SJSA1 (cell line): ENCODE measurements at places on chromosomes 11 and 22.
A peak's percentile ranks its signal among the peaks of the same experiment; 100 is the strongest.

DNA sequence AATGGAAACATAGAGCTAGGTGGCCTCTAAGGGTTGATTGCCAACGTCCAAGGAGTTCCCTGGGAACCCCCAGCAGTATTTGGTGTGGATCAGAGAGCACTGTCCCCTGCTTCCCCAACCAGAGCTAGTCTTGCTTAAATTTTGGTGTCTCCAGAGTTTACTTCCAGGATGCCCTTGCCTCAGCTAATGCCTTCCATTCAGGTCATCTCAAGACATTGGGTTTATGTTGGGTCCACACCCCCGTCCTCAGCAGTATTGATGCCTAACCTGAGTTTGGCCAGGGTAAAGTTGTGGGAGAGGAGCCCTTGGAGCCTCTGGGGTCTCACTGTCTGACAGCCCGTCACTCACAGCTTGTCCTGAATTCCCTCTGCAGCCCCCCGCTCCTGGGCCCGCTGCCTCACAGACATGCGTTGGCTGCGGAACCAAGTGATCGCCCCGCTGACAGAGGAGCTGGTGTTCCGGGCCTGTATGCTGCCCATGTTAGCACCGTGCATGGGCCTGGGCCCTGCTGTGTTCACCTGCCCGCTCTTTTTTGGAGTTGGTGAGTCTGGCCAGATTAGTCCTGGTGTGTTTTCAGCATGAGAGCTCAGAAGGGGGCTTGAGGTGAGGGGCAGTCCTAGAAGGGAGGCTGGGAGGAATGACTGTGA is 1.4 kb downstream of the RCE1 start:
- H3K27me3 ChIP-seq, result no peaks in the 10 kb centered on the region
- H3K36me3 ChIP-seq, result peaks cover 93% of the 10 kb centered on the region
- DNase-seq, result no peak
- no peak overlapping the region for H3K27ac ChIP-seq
- H3K4me3 ChIP-seq, result peak overlapping the region; percentile 92
- H3K4me1 ChIP-seq, result peaks cover 21% of the 10 kb centered on the region

DNA sequence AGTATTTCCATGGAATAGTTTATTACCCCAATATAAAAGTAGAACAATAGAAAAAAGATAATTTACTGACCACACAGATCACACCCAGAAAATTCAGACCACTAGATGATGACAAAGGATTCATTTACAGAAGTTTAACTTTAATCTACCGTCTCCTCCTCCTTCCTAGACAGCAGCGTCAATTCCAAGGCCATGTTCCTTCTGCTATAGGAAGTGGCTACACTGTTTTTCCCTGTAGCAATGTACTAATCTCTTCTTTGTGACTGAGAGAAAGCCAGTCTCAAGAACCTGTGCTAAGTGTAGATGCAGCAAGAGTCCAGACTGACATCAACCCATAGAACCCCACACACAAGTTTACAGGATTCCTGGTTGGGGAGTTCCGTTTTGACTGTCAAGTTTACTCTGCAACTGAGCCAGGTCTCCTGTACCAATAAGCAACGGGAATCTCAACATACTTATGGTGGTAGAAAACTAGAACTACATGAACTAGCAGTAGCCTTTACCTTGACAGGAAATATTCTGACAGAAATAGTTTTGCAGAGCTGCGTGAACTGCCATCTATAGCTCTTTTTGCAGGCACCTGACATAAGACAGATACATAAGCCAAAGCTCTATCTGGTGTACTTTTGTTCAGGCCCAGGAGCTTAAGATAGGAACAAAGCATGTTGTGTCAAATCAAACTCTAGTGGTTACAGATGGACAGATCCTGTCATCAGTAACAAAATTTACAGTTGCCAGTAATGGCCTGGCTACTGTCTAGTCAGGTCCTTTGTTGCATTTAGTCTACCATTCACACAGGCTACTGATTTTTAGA is 42.9 kb downstream of the MRTFA start:
- H3K4me3 ChIP-seq, result no peak overlapping the region
- no peak overlapping the region for H3K27ac ChIP-seq
- no peak for DNase-seq
- peaks cover 11% of the 10 kb centered on the region; the same call in 1 of the 2 replicates for H3K36me3 ChIP-seq
- H3K27me3 ChIP-seq, result no peaks in the 10 kb centered on the region
- H3K4me1 ChIP-seq, result peaks cover 16% of the 10 kb centered on the region

DNA sequence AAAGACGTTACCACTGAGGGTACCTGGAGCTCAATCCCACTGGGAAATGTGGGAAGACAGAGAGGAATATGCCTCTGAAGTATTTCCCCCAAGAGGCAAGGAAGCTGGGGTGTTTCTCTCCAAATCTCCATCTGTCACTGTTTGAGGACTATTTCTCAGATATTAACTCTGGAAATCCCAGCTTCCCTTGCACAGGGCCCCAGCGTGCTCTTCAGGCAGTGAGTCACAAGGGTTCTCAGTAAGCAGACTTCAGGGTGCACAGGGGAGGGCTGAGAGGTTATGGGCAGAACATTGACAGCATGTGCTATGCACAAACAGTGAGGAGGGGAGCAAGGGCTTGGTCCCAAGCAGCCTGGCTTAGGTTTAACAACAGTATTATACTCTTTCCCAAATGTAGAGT is 60.9 kb upstream of the EED start:
- no peaks in the 10 kb centered on the region for H3K36me3 ChIP-seq
- no peak overlapping the region for H3K27ac ChIP-seq
- peaks cover 6% of the 10 kb centered on the region; the same call in 1 of the 2 replicates for H3K4me1 ChIP-seq
- H3K4me3 ChIP-seq, result no peak overlapping the region

- H3K27me3 ChIP-seq, result no peaks in the 10 kb centered on the region
- no peak overlapping the region for H3K4me3 ChIP-seq
- no peaks in the 10 kb centered on the region for H3K36me3 ChIP-seq
These were observed 150.6 kb downstream of the CEP164 start for GRCh38 chr11:117478126-117478860.

DNA sequence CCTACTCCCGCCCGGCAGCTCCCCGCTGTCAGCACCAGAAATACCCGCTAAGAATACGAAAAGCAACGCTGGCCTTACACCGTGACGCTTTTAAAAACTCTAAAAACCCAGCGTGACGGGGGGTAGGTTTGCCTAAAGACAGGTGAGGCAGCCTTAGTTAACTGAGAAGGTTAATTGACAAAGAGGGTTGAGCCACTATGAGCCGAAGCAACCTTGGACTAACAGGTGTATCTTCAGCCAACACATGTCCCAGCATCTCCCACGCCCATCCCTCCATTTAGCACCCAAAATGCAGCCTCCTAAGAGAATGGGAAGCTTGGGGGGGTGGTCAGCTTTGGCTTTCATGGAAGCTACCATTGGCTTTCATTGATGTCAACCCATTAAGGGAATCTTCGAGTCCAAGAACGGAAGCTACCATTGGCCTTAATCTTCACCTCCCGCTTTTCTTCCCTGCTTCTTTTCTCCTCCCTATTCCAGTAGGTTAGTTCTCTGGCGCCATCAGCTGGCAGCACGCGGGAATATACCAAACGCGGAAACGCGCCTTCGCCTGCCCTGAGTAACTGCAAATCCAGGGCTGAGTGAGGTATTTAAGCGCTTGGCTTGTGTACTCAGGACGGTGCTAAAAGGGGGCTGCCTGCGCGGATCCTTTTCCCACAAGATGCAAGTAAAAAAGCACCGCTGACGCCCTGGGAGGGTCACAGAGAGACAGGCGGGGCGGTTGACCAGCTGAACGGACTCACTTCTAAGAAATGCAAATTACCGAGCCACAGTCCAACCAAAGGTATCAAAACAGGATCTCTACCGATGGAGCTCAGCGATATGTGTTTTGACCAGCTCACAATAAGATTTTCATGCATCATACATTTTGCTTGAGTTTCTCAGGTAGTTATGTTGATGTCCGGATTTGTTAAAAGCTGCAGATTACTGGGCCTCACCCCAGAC is 38.5 kb upstream of the GLYATL1 start:
- peaks cover 9% of the 10 kb centered on the region; the same call in 1 of the 2 replicates for H3K36me3 ChIP-seq
- no peaks in the 10 kb centered on the region for H3K27me3 ChIP-seq

- no peak overlapping the region for H3K27ac ChIP-seq
- no peaks in the 10 kb centered on the region for H3K36me3 ChIP-seq
- no peak overlapping the region for H3K4me3 ChIP-seq
- DNase-seq, result no peak
- H3K4me1 ChIP-seq, result peaks cover 40% of the 10 kb centered on the region
These were observed 22.8 kb upstream of the PPFIA1 start for GRCh38 chr11:70247710-70248072.

- H3K4me3 ChIP-seq, result no peak overlapping the region
- no peak overlapping the region for H3K27ac ChIP-seq
- H3K27me3 ChIP-seq, result no peaks in the 10 kb centered on the region
These were observed 104.3 kb downstream of the KIF18A start for GRCh38 chr11:28003615-28004014.

DNA sequence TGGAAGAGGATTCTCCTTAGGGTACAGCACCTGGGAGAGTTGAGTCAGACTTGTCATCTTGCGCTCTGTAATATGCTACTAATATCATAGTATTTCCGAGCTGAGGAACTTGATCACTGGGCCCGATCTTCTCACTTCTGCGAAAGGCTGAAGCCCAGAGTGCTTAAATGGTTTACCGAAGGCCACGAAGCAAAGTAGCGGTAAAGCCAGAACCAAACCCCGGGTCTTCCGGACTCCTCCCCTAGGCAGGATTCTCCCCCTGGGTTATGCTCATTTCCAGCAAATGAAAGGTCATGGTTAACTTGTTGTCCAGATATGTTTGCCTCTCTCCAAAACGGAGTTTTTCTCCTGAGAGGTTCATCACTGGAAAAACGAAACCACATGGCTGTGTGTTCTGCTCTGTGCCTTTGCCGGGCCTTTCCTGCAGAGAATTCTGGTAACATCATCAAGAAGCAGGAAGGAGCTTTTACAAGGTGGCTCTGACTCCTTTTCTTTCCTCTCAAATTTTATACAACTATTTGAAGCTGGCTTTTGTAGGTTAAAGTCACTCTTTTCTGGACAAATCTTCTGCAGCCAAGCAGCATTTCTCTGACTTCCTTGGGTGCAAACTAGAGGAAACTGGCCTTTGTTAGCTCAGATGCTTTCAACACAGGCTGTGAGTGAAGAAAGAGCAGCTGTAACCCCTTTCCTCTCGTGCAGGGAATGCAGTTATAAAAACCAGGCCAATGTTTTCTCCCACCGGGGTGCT is 35.5 kb downstream of the UBASH3B start:
- H3K27ac ChIP-seq, result no peak overlapping the region
- DNase-seq, result no peak
- H3K36me3 ChIP-seq, result no peaks in the 10 kb centered on the region
- no peaks in the 10 kb centered on the region for H3K27me3 ChIP-seq
- H3K4me1 ChIP-seq, result no peaks in the 10 kb centered on the region
- H3K4me3 ChIP-seq, result no peak overlapping the region

DNA sequence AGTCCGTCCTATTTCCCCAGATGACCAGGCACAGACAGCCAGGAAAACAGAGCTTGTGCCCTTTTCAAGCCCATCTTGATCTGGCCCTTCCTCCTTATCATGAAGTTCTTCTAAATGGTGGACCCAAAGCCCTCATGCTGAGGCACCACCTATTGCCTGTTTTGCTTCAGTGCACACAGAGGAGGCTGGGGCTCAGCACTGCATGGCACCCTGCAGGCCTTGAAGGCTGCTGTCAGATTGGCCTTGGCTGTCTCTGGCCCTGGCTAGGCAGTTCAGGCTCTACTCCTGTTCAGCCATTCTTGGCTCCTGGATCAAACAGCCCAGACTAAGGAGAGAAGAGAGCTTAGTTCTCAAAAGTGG is 49.2 kb downstream of the OTOG start:
- peak; percentile 39 for DNase-seq
- H3K4me3 ChIP-seq, result no peak overlapping the region
- H3K27me3 ChIP-seq, result peaks cover 15% of the 10 kb centered on the region; the same call in 1 of the 2 replicates
- H3K36me3 ChIP-seq, result no peaks in the 10 kb centered on the region
- no peaks in the 10 kb centered on the region for H3K4me1 ChIP-seq

DNA sequence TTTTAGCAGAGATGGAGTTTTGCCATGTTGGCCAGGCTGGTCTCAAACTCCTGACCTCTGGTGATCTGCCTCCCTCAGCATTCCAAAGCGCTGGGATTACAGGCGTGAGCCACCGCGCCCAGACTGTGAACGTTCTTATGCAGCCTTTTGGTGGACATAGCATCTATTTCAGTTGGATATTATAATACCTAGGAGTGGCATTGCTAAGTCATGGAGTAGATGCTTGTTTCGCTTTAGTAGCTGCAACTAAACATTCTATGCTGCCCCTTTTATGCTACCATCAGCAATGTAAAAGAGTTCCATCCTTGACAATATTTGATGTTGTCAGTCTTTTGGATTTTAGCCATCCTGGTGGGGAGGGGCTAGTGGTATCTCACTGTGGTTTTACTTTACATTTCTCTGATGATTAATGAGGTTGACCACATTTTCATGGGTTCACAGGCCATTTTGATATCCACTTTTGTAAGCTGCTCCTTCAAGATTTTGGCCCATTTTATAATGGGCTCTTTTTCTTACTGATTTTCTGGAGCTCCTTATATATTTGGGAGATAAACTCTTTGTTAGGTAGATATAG is 16.5 kb upstream of the APOBEC3A start:
- no peak for DNase-seq
- no peak overlapping the region for H3K4me3 ChIP-seq
- no peaks in the 10 kb centered on the region for H3K4me1 ChIP-seq
- peaks cover 18% of the 10 kb centered on the region for H3K27me3 ChIP-seq
- no peaks in the 10 kb centered on the region for H3K36me3 ChIP-seq
- H3K27ac ChIP-seq, result no peak overlapping the region

DNA sequence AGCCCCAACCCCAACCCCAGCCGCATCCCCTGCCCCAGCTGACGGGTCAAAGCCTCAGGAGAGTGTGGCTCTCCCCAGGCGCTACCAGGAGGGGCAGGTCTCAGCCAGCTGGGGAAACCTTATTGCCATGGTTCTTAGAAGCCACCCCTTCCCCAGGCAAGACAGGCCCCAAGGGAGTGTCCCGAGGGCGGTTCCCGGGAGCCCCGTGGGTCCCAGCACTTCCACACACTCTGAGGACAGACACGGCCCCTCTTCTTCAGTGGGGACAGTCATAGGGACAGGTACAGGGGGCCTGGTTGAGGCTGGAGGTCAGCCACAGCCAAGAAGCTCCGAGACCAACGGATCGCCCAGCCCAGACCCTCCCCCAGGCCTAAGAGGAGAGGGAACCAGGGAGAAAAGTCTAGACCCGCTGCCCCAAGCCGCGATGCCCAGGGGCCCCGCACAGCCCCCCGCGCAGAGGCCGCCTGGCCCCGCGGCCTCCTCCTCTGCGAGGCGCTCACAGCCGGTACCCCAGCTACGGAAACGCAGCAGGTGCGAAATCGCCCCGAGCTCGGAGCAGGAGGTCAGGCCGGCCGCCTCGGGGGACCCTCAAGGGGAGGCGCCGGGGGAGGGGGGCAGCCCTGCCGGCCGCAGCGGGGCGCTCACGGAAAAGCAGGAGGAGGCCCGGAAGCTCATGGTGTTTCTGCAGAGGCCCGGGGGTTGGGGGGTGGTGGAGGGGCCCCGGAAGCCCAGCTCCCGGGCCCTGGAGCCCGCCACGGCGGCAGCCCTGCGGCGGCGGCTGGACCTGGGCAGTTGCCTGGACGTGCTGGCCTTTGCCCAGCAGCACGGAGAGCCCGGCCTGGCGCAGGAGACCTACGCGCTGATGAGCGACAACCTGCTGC is 2.6 kb downstream of the KLHDC7B start:
- no peaks in the 10 kb centered on the region for H3K36me3 ChIP-seq
- no peaks in the 10 kb centered on the region for H3K27me3 ChIP-seq
- no peak overlapping the region for H3K4me3 ChIP-seq
- H3K4me1 ChIP-seq, result no peaks in the 10 kb centered on the region
- DNase-seq, result no peak
